ENCODE measurements at places on chromosomes 3 and 15. TPM values are rescaled to one million over a fixed set of nuclear protein-coding genes. Genes with fewer than 3 reads are reported as not detected.

PIK3R4 gene
- 43.4 TPM for total RNA-seq

PSMD6 gene
- total RNA-seq, result 76.1 TPM

ITGB5 gene
- 85.3 TPM for total RNA-seq

SIDT1 gene
- total RNA-seq, result 0.20 TPM

OR5H2 gene
- total RNA-seq, result not detected

CCDC54 gene
- total RNA-seq, result not detected

GYG1 gene
- 32.6 TPM for total RNA-seq

ZNF80 gene
- not detected for total RNA-seq

ANKRD63 gene
- total RNA-seq, result 0.35 TPM

CPLX3 gene
- not detected for total RNA-seq

EIF3J gene
- total RNA-seq, result 96.4 TPM

SCAMP5 gene
- 14.4 TPM for total RNA-seq

SLC30A4 gene
- 5.0 TPM for total RNA-seq

C3orf52 gene
- total RNA-seq, result 15.5 TPM

SERPINI2 gene
- total RNA-seq, result not detected

CHL1 gene
- total RNA-seq, result not detected

THRB gene
- total RNA-seq, result not detected

NR2E3 gene
- 8.8 TPM for total RNA-seq

HRG gene
- not detected for total RNA-seq

SERP1 gene
- total RNA-seq, result 80.3 TPM

TMEM41A gene
- total RNA-seq, result 17.9 TPM

MAP3K13 gene
- 23.5 TPM for total RNA-seq

PIK3CA gene
- total RNA-seq, result 14.4 TPM

ZBTB20 gene
- total RNA-seq, result 7.7 TPM

TRPC1 gene
- 18.6 TPM for total RNA-seq

ACTC1 gene
- total RNA-seq, result 325 TPM

RIOX2 gene
- total RNA-seq, result 54.6 TPM

ZBED2 gene
- not detected for total RNA-seq

ACAA1 gene
- 15.0 TPM for total RNA-seq

GNAT1 gene
- total RNA-seq, result 0.14 TPM

PIERCE2 gene
- not detected for total RNA-seq

CHCHD4 gene
- total RNA-seq, result 22.5 TPM

KLHL25 gene
- total RNA-seq, result 9.5 TPM

ZCWPW2 gene
- total RNA-seq, result 0.97 TPM

WDR49 gene
- total RNA-seq, result not detected

FILIP1L gene
- 3.7 TPM for total RNA-seq

IL17RC gene
- 6.8 TPM for total RNA-seq

LSG1 gene
- 35.9 TPM for total RNA-seq

RAB43 gene
- total RNA-seq, result 2.5 TPM

TGM4 gene
- total RNA-seq, result not detected

ABHD2 gene
- total RNA-seq, result 25.5 TPM

MYRIP gene
- total RNA-seq, result not detected

SLC51A gene
- total RNA-seq, result not detected

TEX264 gene
- total RNA-seq, result 35.0 TPM

KBTBD8 gene
- 3.7 TPM for total RNA-seq

TNFSF10 gene
- total RNA-seq, result not detected

ATP8B4 gene
- total RNA-seq, result 14.4 TPM

ZNF660 gene
- 8.3 TPM for total RNA-seq

KCNH8 gene
- total RNA-seq, result not detected

CRYGS gene
- total RNA-seq, result 0.56 TPM
